ENCODE measurements at places on chromosomes 5 and 9.
A peak's percentile ranks its signal among the peaks of the same experiment; 100 is the strongest.

- DNase-seq, result no peak
Observed at GRCh38 chr5:134446938-134447337, 35.3 kb upstream of the CDKN2AIPNL start.

DNA sequence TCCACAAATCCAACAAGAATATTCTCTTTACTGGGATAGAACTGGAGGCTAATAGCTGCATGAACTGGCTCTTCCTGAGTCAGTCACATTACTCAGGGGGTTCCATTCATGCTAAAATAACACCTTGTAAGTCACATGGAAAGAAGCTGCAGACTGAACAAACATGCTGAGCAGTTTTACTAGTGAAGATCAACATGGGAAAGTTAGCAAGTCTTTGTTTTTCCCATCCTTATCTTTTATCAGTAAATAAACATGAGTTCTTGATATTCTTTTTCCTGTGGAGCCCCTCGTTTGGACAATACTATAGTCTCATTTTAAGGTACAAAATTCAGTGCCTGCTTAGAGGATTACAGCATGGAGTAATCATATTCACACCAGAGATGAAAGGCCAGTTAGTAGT lies 43.7 kb upstream of the TEK start:
- no peak for DNase-seq

DNA sequence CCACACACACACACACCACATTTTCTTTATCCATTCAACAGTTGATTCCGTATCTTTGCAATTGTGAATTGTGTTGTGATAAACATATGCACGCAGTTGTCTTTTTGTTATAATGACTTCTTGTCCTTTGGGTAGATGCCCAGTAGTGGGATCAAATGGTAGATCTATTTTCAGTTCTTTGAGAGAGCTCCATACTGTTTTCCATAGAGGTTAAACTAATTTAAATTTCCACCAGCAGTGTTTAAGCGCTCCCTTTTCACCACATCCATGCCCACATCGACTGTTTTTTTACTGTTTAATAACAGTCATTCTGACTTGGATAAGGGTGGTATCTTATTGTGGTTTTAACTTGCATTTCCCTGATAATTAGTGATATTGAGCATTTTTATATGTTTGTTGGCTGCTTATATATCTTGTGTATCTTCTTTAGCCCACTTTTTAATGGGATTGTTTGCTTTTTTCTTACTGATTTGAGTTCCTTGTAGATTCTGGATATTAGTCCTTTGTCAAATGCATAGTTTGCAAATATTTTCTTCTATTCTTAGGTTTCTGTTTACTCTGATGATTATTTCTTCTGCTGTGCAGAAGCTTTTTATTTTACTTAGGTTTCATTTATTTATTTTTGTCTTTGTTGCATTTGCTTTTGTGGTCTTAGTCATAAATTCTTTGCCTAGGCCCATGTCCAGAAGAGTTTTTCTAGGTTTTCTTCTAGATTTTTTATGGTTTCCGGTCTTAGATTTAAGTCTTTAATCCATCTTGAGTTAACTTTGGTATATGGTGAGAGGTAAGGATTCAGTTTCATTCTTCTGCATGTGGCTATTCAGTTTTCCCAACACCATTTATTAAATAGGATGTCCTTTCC lies 82.4 kb downstream of the SH3RF2 start:
- DNase-seq, result no peak

DNA sequence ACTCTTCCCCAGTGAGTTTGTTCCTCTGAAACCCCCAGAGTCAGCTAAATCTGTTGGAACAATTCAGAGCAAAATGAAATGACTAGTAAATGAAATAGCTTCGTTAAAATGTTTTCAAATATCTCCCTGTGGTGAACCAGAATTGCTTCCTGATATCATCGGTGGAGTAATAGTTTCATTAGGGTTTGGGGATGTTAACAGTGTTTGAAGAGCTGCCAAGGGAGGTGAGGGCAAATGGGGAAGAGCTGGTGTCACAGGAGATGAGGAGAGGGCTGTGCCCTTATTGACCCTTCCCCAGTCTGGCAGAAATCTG lies 4.3 kb upstream of the C7 start:
- no peak for DNase-seq

GRCh38 chr5:138096363-138096762 lies 12.5 kb downstream of the WNT8A start:
- DNase-seq, result no peak

DNA sequence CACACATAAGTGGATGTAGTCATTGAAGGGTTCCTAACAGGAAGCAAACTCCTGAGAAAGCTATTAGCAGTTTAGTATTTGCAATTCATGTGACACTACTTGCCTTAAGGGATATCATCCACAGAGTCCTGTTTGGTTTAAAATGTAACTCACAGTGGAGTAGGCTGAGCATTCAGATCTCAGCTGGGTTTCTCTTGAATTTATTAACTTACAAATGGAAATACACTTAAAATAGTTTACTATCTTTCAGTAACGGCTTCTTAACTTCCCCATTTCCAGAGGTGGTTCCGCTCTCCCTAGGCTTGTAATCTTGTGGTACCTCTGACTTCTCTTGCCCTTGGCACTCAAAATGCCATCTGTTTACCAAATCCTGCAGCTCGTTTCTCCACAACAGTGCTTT lies 660.7 kb upstream of the ADAMTS16 start:
- no peak for DNase-seq

DNA sequence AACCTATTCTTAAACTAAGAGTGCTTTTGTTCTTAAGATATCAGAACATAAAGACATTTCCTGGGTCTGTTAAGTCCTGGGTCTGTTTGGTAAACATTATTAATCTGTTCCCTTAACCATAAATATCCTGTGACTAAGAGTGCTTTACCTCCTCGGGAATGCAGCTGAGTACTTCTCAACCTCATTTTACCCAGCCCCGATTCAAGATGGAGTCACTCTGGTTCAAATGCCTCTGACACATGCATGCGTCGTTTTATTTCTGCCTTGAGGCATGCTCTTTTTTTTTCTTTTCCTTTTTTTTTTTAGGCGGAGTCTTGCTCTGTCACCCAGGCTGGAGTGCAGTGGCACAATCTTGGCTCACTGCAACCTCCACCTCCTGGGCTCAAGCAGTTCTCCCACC lies 39.8 kb upstream of the FBXL17 start:
- DNase-seq, result no peak

DNA sequence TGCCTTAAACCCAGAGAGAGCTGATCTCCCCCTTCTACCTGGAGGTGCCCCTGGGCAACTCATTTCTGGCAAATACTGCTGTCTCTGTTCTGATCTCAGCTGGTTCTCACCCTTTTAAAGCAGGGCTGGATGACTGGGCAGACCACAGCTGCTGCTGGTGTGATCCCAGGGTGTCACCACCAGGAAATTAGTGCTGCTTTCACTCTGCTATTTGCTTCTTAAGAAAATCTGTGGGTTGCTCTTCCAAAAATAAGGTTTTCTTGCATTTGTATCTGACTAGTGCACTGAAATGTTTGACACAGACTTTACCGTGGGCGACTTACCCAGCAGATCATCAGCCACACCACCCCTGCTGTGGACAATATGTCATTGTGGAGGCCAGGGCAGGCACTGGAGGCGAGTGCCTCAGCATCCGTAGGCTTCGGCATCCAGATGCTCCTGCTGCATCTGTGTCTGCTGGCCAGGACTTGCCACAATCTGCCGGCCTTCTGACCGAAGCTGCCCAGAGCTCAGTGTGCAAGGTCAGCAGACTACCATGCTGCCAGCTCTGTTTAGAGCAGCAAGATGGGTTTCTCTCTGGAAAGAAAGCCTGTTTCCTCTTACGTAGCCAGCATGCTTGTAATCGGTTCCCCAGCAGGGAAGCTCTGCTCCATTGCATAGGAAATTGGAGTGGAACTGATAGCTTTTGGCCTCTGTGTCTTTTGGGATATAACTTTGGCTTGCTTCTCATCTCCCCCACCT lies 13.6 kb downstream of the ARHGAP26 start:
- DNase-seq, result peak; percentile 48
